ENCODE measurements at places on chromosomes 16 and 17.

GRCh38 chr17:36732351-36732750 is 131.0 kb downstream of the MRM1 start:
- no peak for DNase-seq

- no peak for DNase-seq
Observed at GRCh38 chr17:41449008-41449407, 8.2 kb upstream of the KRT38 start.

DNA sequence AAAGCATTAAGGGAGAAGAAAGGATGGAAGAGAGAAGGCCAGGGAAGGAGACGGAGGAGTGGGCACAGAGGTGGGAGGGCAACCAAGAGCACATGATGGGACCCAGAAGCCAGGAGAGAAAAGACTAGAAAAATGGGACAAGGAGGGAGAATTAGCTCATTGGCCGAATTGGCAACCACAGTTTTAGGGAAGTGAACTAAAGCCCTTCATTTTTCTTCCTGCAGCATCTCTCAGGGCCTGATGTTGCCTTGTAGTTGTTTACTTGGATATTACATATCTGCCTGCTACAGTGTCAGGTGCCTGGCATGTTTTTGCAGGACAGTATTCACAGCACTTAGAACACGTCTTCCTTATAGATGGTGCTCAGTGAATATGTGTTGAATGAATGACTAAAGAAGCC is 19.0 kb downstream of the EMP2 start:
- no peak for DNase-seq

- DNase-seq = no peak
Observed at GRCh38 chr17:79565606-79566250, 45.1 kb downstream of the RBFOX3 start.

DNA sequence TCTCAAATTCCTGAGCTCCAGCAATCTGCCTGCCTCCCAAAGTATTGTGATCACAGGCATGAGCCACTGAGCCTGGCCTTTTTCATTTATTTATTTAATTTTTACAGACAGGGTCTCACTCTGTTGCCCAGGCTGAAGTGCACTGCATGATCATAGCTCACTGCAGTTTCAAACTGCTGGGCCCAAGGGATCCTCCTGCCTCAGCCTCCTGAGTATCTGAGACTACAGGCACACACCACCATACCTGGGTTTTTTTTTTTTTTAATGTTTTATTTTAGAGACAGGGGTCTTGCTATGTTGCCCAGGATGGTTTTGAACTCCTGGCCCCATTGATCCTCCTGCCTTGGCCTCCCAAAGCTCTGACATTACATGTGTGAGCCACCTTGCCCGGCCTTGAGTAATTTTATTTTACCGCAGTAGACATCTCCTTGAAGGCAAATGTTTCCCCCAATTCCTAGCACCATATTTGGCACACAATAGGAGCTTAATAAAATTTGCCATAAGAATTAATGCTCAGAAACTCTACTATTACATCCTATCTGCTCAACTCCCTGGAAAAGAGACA is 1.9 kb upstream of the EEF2K start:
- no peak for DNase-seq

GRCh38 chr16:66503030-66503429 is 46.9 kb downstream of the TK2 start:
- no peak for DNase-seq

DNA sequence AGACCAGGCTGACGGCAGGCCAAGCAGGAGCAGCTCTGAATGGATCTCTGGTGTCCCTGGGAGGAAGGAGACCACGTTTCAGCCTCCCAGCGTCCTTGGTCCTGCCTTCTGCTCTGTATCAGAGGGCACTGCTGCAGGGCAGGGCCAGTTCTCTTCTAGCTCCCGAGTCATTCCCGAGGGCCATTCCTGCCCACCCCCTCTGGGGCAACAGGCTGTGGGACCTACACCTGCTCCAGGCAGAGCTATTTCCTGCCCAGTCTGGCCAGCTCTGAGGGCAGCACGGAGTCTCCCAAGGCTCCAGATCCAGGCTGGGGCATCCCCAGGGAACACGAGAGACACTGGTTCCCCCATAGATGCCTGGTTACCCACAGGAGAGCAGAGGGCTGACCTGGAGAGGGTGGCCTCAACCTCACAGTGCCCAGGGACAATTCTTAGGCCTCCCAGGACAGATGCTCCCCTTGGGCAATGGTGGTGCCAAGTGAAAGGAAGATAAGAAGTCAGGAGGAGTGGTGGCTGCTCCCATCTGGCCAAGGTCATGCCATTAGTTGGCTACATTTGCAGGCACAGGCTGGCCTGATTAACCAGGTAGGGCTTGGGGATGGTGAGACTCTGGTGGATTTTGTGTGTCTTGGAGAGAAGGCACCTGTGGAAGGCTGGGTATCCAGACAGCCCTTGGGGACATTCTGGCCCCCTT is 2.0 kb downstream of the WFIKKN2 start:
- no peak for DNase-seq

GRCh38 chr16:78642621-78643285 is 543.3 kb downstream of the WWOX start:
- no peak for DNase-seq

DNA sequence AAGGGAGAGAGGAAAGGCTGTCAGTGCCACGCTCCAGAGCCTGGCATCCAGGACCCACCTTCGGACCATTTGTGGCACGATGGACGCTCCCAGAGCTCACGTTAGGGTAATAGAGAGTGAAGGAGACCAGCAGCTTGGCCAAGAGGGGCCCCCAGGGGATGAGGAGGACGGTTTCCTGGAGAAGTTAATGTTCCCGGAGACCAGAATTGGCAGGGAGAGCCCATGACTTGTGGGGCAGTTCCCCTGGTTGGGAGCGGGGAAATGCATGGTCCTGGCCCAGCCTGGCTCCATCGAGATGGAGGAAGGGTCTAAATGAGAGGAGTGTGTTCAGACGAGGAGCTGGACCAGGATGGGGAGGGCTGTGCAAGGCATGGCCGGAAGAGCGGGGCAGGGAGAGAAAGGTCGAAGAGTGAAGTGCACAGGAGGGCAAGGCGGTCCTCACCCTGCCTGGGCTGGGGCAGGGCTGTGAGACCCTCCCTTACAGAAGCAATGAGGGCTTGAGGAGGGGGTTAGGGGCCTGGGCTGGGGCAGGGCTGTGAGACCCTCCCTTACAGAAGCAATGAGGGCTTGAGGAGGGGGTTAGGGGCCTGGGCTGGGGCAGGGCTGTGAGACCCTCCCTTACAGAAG is 2.9 kb upstream of the HIC1 start:
- DNase-seq = no peak

- no peak for DNase-seq
Observed at GRCh38 chr16:85445779-85446222, 167.3 kb upstream of the GSE1 start.

- no peak for DNase-seq
Observed at GRCh38 chr16:14500791-14501190, 129.3 kb downstream of the PARN start.

GRCh38 chr17:2207815-2208515 is 95.6 kb downstream of the SMG6 start:
- no peak for DNase-seq

- DNase-seq = no peak
Observed at GRCh38 chr16:81586977-81587625, 142.5 kb downstream of the CMIP start.

GRCh38 chr16:70527315-70527996 is 3.8 kb downstream of the SF3B3 start:
- DNase-seq = no peak

- DNase-seq = no peak
Observed at GRCh38 chr16:57260294-57260929, 15.4 kb downstream of the ARL2BP start.

- no peak for DNase-seq
Observed at GRCh38 chr17:75698659-75699058, 22.6 kb upstream of the ITGB4 start.

DNA sequence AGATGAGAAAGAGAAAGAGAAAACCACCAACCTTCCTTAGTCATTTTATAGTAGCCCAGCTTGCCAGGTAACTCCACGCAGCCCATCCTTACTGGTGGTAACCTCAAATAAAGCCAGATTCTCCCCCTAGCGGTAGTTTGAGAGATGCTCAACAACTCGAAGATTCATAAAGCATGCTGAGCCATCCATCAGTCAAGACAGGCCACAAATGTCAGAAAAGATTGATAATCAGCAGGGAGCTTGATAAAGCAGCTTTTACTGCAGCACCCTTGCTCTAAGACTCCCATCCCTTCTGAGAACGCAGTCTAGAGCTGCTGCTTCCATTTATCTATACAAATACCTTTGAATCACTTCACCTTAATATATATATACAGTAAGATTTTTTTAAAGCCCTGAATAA is 451.5 kb upstream of the HSBP1 start:
- DNase-seq = no peak

DNA sequence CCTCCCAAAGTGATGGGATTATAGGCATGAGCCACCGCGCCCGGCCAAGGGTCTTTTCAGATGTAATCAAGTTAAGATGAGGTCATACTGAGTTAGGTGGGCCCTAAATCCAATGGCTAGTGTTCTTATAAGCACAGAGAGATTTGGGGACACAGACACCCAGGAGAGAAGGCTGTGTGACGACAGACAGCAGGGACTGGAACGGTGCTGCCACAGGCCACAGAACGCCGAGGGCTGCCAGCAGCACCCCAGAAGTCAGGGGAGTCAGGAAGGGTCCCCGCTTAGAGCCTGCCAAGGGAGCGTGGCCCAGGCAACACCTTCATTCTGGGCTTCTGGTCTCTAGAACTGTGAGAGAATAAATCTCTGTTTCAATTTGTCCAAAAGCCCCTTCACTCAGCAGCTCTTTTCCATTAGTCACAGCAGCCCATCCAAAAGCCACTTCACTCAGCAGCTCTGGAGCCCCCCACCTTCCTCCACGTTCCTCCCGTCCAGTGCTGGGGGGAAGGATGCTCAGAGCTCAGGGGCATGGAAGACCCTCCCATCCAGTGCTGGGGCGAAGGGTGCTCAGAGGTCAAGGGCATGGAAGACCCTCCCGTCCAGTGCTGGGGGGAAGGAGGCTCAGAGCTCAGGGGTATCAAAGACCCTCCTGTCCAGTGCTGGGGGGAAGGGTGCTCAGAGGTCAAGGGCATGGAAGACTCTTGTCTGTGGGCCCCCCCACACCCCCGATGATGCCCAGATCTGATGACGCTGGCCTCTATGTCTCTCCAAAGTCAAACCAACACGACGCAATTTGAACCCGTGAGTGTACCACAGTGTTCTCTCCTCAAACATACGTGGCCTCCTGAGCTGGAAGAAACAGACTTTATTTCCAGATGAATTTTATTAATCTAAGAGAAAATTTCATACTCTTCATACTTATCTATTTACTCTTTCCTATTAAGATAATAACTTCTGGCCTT is 11.9 kb downstream of the RAB40B start:
- DNase-seq = no peak

DNA sequence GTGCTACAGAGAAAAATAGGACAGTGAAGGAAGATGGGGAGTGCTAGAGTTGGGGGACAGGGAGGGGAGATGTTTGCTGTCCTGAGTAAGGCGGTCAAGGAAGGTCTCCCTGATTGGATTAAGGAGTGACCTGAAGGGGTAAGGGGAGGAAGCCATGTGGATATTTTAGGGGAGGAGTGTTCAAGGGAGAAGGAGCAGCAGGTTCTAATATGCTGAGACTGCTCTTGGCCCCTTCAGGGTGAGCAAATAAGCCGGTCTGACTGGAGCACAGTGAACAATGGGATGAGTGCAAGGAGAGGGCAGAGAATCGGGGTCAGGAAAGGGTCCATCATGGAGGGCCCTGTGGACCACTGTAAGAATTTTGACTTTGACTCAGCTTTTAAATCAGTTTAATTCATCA is 188.8 kb downstream of the IRX3 start:
- DNase-seq = no peak

GRCh38 chr17:49557312-49558024 is 18.2 kb upstream of the NXPH3 start:
- peak; percentile 24 for DNase-seq

DNA sequence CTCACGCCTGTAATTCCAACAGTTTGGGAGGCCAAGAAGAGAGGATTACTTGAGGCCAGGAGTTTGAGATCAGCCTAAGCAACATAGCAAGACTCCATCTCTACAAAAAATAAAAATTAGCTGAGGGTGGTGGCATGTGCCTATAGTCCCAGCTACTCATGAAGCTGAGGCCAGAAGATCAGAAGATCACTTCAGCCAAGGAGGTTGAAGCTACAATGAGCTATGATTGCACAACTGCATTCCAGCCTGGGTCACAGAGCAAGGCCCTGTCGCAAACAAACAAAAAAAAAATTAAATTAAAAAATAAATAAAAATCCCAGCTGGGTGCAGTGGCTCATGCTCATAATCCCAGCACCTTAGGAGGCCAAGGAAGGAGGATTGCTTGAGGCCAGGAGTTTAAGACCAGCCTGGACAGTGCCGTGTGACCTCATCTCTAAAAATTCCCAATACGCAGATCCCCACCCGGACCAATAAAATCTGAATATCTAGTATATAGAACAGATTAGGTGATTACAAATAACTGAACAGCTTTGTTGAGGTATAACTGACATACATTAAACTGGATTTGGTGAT is 18.2 kb upstream of the ATF7IP2 start:
- DNase-seq = no peak

GRCh38 chr16:11511328-11511727 is 75.4 kb downstream of the LITAF start:
- DNase-seq = no peak

- no peak for DNase-seq
Observed at GRCh38 chr17:78541488-78542206, 35.5 kb downstream of the DNAH17 start.

- no peak for DNase-seq
Observed at GRCh38 chr16:56314244-56314850, 111.0 kb downstream of the AMFR start.

DNA sequence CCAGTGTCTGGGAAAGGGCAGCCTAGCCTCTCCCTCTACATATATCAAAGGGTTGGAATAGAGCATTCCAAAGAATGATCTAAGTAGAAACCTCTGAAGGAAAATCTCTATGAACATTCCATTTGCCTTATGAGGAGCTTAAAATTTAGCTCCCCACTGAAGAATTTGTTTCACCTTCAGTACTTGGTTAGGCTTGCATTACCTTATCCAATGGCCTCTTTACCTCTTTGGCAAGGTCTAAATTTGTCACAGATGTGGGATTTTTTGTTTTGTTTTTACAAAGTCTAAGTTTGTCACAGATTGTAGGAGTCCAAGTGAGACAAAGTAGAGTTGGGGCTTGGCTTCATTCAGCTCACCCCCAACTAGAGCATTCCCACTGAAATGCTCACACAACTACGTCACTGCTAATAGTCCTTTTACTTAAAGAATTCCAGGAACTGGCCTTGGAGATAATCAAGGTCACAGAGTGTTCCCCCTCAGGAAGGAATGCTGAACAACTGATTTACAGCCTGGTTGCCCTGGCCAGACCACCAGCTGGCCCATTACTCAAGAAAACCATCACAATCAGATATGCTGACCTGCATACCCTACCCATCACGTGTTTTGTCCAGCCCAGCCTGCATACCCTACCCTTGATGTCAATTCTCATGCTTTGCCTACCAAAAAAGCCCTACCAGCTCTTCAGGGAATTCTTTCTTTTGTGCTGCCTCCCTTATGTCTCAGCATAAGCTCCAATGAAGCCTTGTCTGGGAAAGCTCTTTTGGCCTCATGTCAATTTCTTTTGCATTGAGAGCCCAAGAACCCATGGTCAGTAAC is 26.5 kb upstream of the PPM1D start:
- no peak for DNase-seq

- no peak for DNase-seq
Observed at GRCh38 chr16:29024278-29024677, 39.4 kb downstream of the LAT start.

- no peak for DNase-seq
Observed at GRCh38 chr16:28999577-28999976, 14.7 kb downstream of the LAT start.
